ENCODE measurements at places on chromosomes 4 and X.

GRCh38 chr4:89221167-89221867 is 86.3 kb downstream of the GPRIN3 start:
- DNase-seq: no peak

- DNase-seq: no peak
Measured at GRCh38 chr4:2898001-2898400, 54.4 kb downstream of the ADD1 start.

DNA sequence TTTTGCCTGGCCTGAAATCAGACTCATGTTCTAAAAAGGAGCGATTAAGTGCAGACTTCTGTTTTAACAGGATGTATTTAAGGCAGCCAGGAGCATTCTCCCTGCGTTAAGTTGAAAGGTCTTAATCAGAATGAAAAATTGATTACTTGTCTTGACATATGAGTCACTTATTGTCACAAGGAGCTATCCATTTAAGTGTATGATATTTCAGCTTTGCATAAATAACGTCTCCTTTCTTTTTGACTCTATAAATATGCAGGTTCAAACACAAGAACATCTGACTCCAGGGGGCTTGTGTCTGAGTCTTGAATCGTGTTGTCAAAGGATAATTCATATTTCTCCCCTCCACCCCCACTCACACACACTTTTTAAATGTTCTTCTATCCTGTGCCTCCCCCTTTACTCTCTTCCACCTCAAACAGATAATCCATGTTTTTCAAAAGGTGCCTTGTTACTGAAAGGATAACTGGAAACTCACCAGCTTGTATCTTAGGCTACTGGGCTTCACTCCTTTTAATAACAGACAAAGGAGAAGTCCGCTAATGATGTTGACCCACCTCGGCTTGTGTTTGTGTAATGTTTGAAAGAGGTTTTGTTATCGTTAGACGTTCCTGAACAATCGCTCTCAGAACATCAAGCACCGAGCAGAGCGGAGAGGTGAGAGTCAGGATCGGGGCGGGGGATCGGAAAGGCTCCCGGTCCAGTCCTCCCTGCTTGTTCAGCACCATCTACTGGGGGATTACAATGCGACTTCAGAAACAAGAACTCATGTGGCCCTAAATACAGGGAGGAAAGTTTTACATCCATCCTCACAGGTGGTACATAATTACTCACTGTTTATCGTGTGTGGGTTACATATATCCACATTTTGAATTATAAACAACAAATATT is 107.5 kb upstream of the RPL34 start:
- DNase-seq: no peak

GRCh38 chrX:144683247-144683646 is 564.1 kb upstream of the SPANXN1 start:
- no peak for DNase-seq

GRCh38 chrX:67622053-67622585 is 78.3 kb downstream of the AR start:
- DNase-seq: no peak

DNA sequence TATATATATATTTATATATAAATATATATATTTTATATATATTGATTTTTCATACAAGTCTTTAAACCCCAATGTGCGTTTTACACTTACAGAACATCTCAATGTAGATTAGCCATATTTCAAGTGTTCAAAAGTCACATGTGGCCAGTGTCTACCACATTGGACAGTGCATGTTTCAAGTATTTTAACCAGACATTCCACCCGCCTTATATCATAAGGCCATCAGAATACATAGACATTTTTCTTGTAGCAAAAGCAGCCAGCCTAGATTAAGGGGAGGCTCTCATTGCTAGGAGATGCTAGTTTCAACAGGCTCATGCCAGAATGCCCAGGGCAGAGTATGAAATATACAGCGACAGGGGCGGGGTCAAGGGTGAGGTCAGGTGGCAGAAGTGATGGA is 202.0 kb downstream of the NR3C2 start:
- no peak for DNase-seq

GRCh38 chr4:102578819-102579218 is 77.7 kb downstream of the NFKB1 start:
- no peak for DNase-seq

GRCh38 chr4:57100979-57101651 is 9.1 kb downstream of the IGFBP7 start:
- DNase-seq: no peak

- DNase-seq: no peak
Measured at GRCh38 chr4:79255793-79256192, 70.1 kb downstream of the NAA11 start.

- no peak for DNase-seq
Measured at GRCh38 chr4:155789391-155789790, 30.6 kb downstream of the GUCY1B1 start.

GRCh38 chr4:80265571-80266252 is 752 bp upstream of the FGF5 start:
- no peak for DNase-seq

DNA sequence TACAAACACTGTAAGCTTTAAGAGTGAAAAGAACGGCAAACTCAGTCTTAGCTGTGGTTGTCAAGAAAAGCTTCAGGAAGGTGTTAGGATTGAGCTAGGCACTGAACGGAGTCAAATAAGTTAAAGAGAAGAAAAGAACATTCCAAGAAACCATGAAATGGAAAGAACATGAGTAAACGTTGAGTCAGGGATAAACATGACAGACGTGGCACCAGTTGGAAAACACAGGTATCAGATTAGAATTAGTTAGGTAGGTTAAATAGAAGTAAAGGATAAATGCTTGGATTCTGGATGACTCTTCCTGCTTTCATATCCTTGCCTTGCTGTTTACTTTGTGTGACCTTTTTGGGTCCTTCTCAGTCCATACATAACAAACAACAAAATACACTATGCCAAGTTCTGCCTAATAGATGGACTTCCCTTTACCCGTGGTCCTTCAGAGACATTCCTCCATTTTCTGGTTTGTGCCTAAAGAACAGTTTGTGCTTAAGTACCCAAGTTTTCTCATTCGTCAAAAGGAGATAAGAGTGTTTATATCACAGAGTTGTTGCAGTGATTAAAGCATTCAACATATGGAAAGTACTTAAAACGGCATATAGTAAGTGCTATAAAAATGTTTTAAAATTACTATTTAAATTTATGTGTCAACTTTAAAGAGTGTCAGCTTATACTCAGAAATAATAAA is 446.9 kb downstream of the TMA16 start:
- no peak for DNase-seq

- DNase-seq: no peak
Measured at GRCh38 chr4:126435491-126435890, 1120.7 kb downstream of the FAT4 start.

DNA sequence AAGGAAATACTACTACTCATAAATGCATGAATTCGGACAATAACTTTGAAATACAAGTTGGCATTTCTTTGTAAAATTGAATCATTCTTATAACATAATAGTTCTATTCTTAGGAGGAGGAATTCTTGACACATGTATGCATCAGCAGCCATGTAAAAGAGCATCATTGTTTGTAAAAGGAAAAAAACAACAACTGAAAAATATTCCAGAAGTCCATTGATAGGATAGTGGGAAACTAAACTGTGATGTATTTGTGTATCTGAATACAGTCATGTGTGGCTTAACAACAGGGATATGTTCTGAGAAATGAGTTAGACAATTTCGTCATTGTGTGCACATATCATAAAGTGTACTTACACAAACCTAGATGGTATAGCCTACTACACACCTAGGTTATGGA is 102.0 kb upstream of the SH3RF1 start:
- no peak for DNase-seq
